Spinal cord (tissue), 10 donors: ENCODE measurements at places on chromosomes 6 and 20.

DNA sequence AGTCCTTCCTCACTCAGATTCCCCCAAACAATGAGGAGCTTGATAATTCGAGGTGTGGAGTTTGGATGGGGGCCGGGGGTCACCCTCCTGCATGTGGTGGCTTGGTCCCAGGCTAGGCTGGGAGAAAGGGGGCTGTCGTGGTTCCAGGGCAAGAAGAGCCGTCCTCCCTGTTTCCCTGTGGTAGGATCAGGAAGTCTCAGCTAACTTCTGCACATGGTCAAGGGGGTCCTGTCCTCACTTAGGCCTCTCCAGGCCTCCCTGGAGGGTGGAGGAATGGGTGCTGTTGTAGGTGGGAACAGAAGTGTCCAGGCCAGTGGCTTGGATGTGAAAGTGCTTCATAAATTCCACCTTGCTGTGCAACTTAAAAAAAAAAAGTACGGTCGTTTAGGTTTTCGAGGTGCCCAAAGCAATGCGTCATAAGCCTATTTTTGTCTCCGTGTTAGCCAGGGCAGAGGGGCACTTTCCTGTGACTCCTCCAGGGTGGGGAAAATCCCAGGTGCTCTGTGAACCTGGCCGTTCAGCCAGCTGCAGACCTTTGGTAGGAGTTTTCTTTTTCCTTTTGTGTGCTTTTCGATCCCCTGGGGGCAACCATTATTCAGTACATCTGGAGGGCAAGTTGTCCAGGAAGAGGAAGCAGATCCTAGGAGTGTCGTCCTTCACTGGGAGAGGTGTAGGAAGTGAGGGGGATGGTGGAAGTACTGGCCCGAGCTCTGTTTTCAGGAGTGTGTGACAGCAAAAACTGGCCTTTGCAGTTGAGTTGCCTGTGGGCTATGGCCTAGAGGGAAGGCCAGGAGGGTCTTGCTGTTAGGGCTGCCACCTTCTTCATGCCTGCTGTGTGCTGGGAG, 9.6 kb downstream of the IGF2R start:
- no peak for DNase-seq

- no peak for DNase-seq
These were observed 159.7 kb upstream of the KCNG1 start for GRCh38 chr20:51182571-51182970.

GRCh38 chr20:62423326-62423706, 4.0 kb downstream of the RBBP8NL start:
- DNase-seq, result no peak

GRCh38 chr6:12772416-12772815, 55.8 kb downstream of the PHACTR1 start:
- no peak for DNase-seq
